Endothelial cell (in vitro differentiated cells): ENCODE measurements at places on chromosomes 3 and 15. TPM values are rescaled to one million over a fixed set of nuclear protein-coding genes. Genes with fewer than 3 reads are reported as not detected.
A peak's percentile ranks its signal among the peaks of the same experiment; 100 is the strongest.

The NXPE3 gene
- 20.3 TPM for total RNA-seq

DNA sequence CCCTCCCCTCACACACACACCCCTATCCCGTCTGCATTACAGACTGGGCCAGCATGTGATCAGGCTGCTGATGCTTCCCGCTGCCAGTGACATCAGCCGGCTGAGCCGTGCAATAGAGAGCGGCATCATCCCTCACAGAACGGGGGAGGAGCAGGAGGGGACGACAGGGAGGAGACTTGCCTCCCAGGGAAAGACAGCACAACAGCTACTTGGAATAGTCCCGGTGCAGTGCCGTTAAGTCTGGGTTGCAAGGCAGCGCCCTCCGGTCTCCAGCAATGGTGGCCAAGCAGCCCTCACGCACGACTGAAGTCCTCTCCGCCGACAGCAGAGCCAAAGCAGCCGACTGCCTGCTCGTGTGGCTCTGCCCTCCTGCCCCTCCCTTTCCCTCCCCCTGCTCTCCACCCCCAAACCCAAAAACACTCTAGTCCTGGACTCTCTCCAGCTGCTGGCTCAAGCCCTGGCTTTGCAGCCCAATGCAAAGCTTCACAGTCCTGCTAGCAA, 31.5 kb upstream of the RPS17 start:
- H3K4me3 ChIP-seq, result no peak overlapping the region
- no peaks in the 10 kb centered on the region for H3K36me3 ChIP-seq
- peaks cover 6% of the 10 kb centered on the region for H3K27me3 ChIP-seq
- no peak overlapping the region for H3K27ac ChIP-seq

The NMD3 gene
- 40.6 TPM for total RNA-seq

DNA sequence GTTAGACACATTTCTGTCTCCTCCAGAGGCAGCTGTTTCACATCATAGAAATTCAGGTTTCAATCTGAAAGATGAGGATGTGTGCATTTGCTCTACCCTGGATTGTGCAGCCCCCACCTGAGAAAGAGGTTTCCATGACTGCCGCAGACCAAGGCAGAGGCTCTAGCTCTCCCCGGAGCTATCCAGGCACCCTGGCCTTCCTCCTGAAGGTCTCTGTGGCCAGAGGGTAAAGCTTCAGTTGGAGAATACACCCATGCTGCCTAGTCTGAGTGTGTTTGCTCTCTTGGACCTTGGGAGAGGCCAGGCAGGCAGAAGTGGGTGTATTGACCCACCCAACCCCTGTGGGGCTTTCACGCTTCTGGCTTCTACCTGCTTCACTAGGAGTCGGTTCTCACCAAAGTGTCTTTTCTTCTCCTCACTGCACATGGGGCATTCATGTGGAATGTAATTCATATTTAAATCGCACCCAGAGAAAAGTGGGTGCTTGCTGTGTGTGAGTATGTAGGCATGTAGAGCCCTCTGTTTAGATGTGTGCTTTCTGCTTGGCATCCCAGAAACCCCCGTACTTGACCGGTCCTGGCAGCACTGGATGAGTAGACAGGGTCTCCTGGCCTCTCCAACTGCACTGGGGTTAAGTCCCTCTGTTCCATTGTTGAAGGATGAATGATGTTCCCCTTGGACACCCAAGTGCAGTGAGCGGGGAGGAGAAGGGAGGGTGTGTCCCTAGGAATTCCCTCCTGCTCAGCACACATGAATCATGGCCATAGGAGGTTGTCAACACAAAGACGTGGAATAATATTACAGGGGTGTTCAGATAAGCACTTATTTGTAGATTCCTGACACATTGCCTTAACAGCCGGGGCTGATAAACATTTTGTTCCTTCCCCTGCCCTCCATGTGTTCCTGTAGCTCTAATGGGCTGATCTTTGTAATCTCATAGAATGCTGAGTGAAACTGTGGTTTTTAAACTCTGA, 20.3 kb upstream of the RAB6B start:
- no peak overlapping the region for H3K27ac ChIP-seq
- no peaks in the 10 kb centered on the region for H3K27me3 ChIP-seq
- no peaks in the 10 kb centered on the region for H3K36me3 ChIP-seq
- H3K4me1 ChIP-seq, result no peaks in the 10 kb centered on the region
- no peak for DNase-seq

The IL12A gene
- 0.67 TPM for total RNA-seq

GRCh38 chr3:23840521-23840920, 34.8 kb downstream of the UBE2E1 start:
- H3K4me3 ChIP-seq, result no peak overlapping the region
- no peaks in the 10 kb centered on the region for H3K36me3 ChIP-seq
- DNase-seq, result no peak
- no peaks in the 10 kb centered on the region for H3K27me3 ChIP-seq
- H3K27ac ChIP-seq, result no peak overlapping the region

GRCh38 chr3:126573492-126574117, 14.9 kb upstream of the C3orf22 start:
- no peak overlapping the region for H3K27ac ChIP-seq
- peaks cover 1% of the 10 kb centered on the region for H3K27me3 ChIP-seq

GRCh38 chr15:82846621-82847020, 37.2 kb downstream of the WHAMM start:
- no peak overlapping the region for H3K27ac ChIP-seq
- DNase-seq, result no peak
- H3K4me3 ChIP-seq, result no peak overlapping the region
- peaks cover 5% of the 10 kb centered on the region for H3K27me3 ChIP-seq
- peaks cover 7% of the 10 kb centered on the region for H3K4me1 ChIP-seq

GRCh38 chr3:10888518-10889090, 72.6 kb downstream of the SLC6A11 start:
- peaks cover 1% of the 10 kb centered on the region for H3K27me3 ChIP-seq
- H3K4me1 ChIP-seq, result peaks cover under 1% of the 10 kb centered on the region
- H3K36me3 ChIP-seq, result no peaks in the 10 kb centered on the region
- no peak overlapping the region for H3K4me3 ChIP-seq
- DNase-seq, result no peak

GRCh38 chr3:42545284-42545900, 36.4 kb downstream of the SEC22C start:
- H3K36me3 ChIP-seq, result peaks cover 11% of the 10 kb centered on the region
- H3K27me3 ChIP-seq, result peaks cover 3% of the 10 kb centered on the region
- peak overlapping the region; percentile 43 for H3K4me3 ChIP-seq
- H3K4me1 ChIP-seq, result peaks cover 19% of the 10 kb centered on the region

The KLHL40 gene
- not detected for total RNA-seq

- no peak overlapping the region for H3K4me3 ChIP-seq
- H3K27me3 ChIP-seq, result no peaks in the 10 kb centered on the region
- H3K27ac ChIP-seq, result no peak overlapping the region
- H3K4me1 ChIP-seq, result peaks cover 5% of the 10 kb centered on the region
- H3K36me3 ChIP-seq, result no peaks in the 10 kb centered on the region
Measured at GRCh38 chr15:34812369-34812768, 17.0 kb upstream of the ACTC1 start.

The SNAPC5 gene
- 16.2 TPM for total RNA-seq

DNA sequence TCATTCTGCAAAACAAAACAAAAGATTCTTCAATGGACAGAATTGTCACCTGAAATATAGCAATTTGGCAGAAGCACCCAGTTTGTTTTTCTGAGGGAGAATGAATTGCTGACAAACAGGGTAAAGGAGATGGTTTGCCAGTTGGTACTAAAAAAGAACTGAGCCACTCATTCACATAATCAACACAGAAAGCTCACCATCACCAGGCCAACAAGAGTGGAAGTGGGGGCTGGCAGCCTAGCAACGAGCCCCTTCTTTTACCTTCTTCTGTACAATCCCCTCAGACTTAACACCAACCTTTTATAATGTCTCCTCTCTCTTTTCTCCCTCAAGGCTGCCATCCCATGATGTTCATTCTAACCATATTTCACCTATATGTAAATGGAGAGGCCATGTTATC, 5.9 kb downstream of the TOP2B start:
- no peak overlapping the region for H3K27ac ChIP-seq
- no peak for DNase-seq
- peaks cover 34% of the 10 kb centered on the region for H3K4me1 ChIP-seq
- no peak overlapping the region for H3K4me3 ChIP-seq
- peaks cover 11% of the 10 kb centered on the region for H3K27me3 ChIP-seq
- peaks cover 7% of the 10 kb centered on the region for H3K36me3 ChIP-seq

The LIPH gene
- total RNA-seq, result 2.5 TPM

The GOLGA8H gene
- 0.59 TPM for total RNA-seq
